Gastroesophageal sphincter (tissue), 4 donors: ENCODE measurements at places on chromosomes 4 and X.
A peak's percentile ranks its signal among the peaks of the same experiment; 100 is the strongest.

GRCh38 chr4:15293711-15294110, 134.1 kb upstream of the C1QTNF7 start:
- no peaks in the 10 kb centered on the region for H3K4me1 ChIP-seq
- H3K4me3 ChIP-seq = no peak overlapping the region

GRCh38 chr4:40455340-40455902, 120.3 kb downstream of the CHRNA9 start:
- H3K27me3 ChIP-seq = no peaks in the 10 kb centered on the region
- no peaks in the 10 kb centered on the region for H3K4me1 ChIP-seq
- no peak overlapping the region for H3K4me3 ChIP-seq
- ATAC-seq = no peak

- peaks cover 4% of the 10 kb centered on the region for H3K4me1 ChIP-seq
- ATAC-seq = no peak
- no peak overlapping the region for H3K4me3 ChIP-seq
- H3K27me3 ChIP-seq = no peaks in the 10 kb centered on the region
- H3K36me3 ChIP-seq = no peaks in the 10 kb centered on the region
These were observed 20.6 kb downstream of the SH3D19 start for GRCh38 chr4:151304755-151305154.

GRCh38 chr4:73080789-73081188, 11.3 kb upstream of the COX18 start:
- peaks cover 6% of the 10 kb centered on the region for H3K4me1 ChIP-seq
- no peaks in the 10 kb centered on the region for H3K36me3 ChIP-seq
- no peak overlapping the region for H3K27ac ChIP-seq
- no peak overlapping the region for H3K4me3 ChIP-seq

DNA sequence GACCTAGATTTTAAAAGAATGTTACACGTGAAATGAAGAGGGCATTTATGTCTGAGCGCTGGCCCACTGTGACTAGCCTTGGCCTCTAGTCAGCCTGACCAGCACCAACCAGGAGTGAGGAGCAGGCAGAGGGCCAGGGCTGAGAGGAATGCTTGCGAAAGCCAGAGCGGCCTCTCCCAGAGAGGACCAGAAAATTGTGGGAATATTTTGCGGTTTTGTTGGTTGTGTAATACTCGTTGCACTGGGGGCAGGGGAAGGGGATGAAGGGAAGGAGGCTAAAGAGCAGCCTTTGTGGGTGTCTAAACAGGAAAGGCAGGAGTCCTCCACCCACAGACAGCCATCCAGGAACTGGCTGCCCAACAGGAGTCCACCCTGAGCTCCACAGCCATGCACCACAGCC, 3.8 kb downstream of the GABRE start:
- no peak overlapping the region for H3K4me3 ChIP-seq
- no peak overlapping the region for H3K27ac ChIP-seq
- H3K36me3 ChIP-seq = no peaks in the 10 kb centered on the region
- no peaks in the 10 kb centered on the region for H3K4me1 ChIP-seq
- peak; percentile 60 for ATAC-seq
- no peaks in the 10 kb centered on the region for H3K27me3 ChIP-seq

- peaks cover 6% of the 10 kb centered on the region for H3K4me1 ChIP-seq
- H3K36me3 ChIP-seq = no peaks in the 10 kb centered on the region
- H3K27ac ChIP-seq = no peak overlapping the region
- H3K27me3 ChIP-seq = no peaks in the 10 kb centered on the region
- no peak overlapping the region for H3K4me3 ChIP-seq
These were observed 123.9 kb downstream of the KDR start for GRCh38 chr4:55001538-55001937.

DNA sequence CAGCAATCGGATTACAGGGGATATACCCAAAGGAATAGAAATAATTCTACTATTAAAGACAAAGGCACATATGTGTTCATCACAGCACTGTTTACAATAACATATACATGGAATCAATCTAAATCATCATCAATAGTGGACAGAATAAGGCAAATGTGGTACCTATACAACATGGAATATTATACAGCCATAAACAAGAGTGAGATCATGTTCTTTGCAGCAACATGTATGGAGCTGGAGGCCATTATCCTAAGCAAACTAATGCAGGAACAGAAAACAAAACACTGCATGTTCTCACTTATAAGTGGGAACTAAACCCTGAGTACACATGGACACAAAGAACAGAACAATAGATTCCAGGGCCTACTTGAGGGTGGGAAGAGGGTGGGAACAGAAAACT, 163.2 kb downstream of the CFAP299 start:
- no peaks in the 10 kb centered on the region for H3K4me1 ChIP-seq
- no peak for ATAC-seq
- no peaks in the 10 kb centered on the region for H3K27me3 ChIP-seq
- H3K4me3 ChIP-seq = no peak overlapping the region

DNA sequence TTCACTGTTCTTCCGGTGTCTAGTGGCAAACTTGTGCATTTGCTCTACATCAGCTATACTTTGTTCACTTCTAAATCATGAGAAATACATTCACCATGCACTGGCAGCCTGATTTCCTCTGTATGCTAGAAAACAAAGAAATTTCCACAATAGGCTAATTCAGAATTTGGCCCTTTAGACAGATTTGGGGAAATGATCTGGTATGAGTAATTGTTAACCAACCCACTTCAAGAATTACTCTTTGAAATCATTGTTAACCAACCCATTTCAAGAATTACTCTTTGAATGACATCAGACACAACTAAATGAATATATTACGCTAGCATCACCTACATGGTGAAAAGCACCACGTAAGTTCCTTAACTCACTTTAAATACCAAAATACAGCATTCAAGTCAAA, 14.6 kb downstream of the APBB2 start:
- no peak for ATAC-seq
- no peaks in the 10 kb centered on the region for H3K36me3 ChIP-seq
- H3K4me3 ChIP-seq = no peak overlapping the region
- H3K4me1 ChIP-seq = peaks cover 58% of the 10 kb centered on the region

DNA sequence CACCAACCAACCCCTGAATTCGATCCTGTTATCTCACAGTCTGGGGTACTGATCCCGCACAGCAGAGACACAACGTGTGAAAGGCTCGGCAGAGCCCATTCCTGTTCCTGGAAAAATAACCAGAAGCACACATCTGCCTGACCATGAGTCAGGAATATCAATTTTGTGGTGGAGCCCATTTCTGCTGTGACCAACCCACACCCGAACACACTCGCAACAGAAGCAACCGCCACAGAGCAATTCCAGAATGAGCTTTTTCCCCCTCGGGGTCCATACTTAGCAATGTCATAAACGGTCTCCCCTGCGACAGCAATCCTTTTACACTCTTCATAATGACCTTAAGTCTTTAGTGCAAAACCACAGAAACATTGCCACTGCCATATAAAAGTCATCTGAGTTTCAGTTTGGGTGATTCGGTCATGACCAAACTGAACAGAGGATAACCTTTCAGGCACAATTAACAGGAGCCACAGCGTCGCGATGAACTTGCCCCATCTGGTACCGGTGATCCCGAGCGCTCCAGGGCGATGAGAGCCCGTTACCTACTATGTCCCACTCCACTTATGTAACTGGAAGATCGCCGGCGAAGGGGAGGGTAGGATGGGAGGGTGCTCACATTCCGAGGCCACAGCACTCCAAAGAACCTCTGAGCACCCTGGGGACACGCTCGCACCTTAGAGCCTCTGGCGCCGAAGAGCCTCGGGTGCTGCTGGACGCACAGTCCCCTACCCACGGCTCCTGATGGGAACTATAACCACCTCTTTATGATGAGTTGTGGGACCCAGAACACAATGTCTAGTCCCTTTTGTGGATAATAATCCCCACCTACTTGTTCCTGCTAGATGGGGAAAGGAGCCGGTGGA, 1.1 kb downstream of the MECP2 start:
- ATAC-seq = no peak
- no peaks in the 10 kb centered on the region for H3K27me3 ChIP-seq
- peak overlapping the region; percentile 99 for H3K27ac ChIP-seq
- no peaks in the 10 kb centered on the region for H3K36me3 ChIP-seq
- H3K4me3 ChIP-seq = peak overlapping the region; percentile 86

GRCh38 chr4:58214376-58214775, 1104.2 kb upstream of the IGFBP7 start:
- H3K4me1 ChIP-seq = no peaks in the 10 kb centered on the region
- H3K4me3 ChIP-seq = no peak overlapping the region
- no peaks in the 10 kb centered on the region for H3K27me3 ChIP-seq
- no peak for ATAC-seq
- no peaks in the 10 kb centered on the region for H3K36me3 ChIP-seq
- H3K27ac ChIP-seq = no peak overlapping the region

DNA sequence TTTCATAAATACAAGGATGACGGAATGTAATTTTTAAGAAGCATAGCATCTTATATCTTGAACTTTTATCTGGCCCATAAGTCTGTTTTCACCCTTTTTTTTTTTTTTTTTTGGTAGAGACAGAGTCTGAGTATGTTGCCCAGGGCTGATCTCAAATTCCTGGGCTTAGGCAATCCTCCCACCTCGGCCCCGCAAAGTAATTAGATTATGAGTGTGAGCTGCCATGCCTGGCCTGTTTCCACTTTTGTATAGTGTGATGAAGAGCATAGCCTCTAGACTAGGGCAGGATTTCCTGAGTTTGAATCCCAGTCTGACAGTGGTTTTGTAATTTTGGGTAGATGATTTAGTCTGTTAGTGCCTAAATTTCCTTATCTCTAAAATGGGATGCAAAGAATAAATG, 11.0 kb downstream of the STIM2 start:
- H3K36me3 ChIP-seq = no peaks in the 10 kb centered on the region
- no peak overlapping the region for H3K4me3 ChIP-seq
- no peaks in the 10 kb centered on the region for H3K4me1 ChIP-seq

DNA sequence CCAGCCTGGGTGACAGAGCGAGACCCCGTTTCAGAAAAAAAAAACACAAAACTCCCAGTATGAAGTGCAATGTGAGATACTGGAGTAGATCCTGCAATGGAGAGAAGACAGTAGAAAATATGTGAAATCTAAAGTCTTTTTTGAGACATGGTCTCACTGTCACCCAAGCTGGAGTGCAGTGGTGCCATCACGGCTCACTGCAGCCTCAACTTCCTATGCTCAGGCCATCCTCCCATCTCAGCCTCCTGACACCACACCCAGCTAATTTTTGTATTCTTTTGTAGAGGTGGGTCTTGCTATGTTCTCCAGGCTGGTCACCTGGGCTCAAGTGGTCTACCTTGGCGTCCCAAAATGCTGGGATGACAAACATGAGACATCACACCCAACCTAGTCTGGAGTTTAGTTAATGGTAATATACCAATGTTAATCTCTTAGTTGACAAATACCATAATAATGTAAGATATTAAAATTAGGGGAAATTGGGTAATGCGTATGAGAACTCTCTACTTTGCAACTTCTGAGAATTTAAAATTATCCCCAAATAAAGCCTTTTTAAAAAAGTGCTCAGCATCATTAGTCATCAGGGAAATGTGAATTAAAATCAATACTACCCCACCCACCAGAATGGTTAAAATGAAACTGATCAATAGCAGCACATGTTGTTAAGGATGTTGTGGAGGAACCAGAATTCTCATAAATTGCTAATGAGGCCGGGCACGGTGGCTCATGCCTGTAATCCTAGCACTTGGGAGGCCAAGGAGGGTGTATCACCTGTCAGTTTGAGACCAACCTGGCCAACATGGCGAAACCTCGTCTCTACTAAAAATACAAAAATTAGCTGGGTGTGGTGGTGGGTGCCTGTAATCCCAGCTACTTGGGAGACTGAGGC, 15.0 kb downstream of the RBMX start:
- peak overlapping the region; percentile 48 for H3K27ac ChIP-seq
- H3K4me3 ChIP-seq = no peak overlapping the region
- peaks cover 31% of the 10 kb centered on the region for H3K4me1 ChIP-seq
- peaks cover 59% of the 10 kb centered on the region for H3K36me3 ChIP-seq
- no peak for ATAC-seq

DNA sequence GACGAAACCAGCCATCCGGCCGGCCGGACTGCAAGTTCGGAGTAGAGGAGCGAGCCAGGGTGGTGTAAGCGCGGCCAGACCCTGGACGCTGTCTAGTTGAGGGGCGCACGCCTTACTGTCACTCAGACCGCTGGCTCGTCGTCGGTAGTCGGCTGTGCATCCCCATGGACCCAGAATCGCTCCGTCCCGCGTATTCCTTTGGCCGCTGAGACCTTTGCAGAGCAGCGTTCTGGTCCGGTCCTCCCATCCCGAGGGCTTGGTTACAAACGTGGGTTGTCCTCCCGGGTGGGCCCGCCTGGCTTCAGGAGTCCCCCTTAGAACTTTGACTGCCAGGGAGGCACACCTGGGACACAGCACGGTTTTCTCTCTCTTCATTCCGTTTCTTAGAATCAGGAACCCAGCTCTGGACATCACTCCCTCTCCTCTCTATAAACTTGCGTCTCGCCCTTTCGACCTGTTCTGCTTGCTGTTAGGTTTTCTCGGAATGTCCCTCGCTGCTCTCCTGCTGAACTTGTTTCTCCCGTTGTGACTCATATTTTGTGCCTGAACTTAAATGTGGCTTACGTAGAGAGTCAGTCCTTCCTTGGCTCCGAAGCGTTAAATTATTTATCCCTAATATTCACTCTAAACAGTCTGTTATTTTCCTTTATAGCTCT, 672 bp downstream of the PGM2 start:
- peak overlapping the region; percentile 88 for H3K4me3 ChIP-seq
- H3K27me3 ChIP-seq = no peaks in the 10 kb centered on the region
- peak overlapping the region; percentile 68 for H3K27ac ChIP-seq
- no peaks in the 10 kb centered on the region for H3K36me3 ChIP-seq
- no peak for ATAC-seq
